ENCODE measurements at places on chromosomes 6 and 20.

GRCh38 chr6:55632953-55633352, 54.0 kb upstream of the HMGCLL1 start:
- no peak for DNase-seq

GRCh38 chr6:105862936-105863607, 223.1 kb upstream of the PRDM1 start:
- no peak for DNase-seq

DNA sequence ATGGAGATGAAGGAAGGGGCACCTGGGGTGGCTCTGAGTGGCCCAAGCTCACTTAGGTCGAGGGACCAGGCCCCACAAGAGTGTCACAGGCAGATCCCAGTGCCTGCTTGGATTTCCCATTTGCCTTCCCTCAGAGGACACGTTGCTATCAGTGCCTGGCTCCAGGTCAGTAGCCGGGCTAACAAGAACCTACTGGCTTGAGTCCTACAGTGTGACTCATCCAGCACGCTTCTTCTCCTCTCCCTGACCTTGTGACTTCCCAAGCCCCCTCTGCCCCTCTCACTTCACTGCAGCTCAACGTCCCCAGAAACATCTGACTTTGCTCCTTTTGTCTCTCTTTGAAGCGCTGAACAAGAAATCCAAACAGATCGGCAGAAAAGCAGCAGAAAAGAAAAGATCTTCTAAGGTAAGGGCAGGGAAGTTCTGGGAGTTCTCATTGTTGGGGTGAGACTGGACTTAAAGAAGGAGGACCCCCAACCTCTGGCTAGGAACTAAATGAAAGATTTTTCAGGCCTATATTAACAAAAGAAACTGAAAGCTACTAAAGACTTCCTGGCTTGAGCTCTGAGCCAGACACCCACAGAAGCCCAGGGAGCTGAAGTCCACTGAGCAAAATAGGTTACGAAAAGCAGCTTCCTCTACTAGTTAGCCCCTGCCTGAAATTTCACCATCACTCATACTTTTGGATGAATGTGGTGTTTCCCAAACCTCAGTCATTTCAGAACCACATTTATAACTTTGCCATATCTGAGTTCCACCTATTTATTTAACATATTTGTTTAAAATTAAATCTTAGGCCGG, 21.5 kb downstream of the ASIP start:
- no peak for DNase-seq

DNA sequence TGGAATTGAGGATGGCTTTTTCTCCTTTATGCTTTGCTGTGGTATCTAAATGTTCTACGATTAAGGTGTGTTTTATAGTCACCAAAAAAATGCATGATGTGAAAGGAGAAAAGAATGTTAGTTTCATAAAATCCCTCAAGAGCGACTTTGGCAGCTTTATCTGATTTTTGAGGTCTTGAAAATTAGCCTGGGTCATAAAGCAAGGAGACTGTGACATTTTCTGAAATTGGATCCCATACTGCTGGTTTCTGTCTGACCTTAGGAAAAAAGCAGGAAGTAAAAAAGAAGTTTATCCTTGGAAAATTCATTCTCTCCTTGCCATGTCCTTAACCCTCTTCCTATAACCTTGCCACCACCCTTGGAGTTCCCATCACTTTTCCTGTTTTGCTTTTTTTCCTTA, 525.3 kb downstream of the CD83 start:
- DNase-seq, result no peak

GRCh38 chr6:136235233-136235564, 14.9 kb downstream of the MTFR2 start:
- no peak for DNase-seq

- DNase-seq, result no peak
These were observed 126.7 kb downstream of the AIG1 start for GRCh38 chr6:143187238-143187923.

DNA sequence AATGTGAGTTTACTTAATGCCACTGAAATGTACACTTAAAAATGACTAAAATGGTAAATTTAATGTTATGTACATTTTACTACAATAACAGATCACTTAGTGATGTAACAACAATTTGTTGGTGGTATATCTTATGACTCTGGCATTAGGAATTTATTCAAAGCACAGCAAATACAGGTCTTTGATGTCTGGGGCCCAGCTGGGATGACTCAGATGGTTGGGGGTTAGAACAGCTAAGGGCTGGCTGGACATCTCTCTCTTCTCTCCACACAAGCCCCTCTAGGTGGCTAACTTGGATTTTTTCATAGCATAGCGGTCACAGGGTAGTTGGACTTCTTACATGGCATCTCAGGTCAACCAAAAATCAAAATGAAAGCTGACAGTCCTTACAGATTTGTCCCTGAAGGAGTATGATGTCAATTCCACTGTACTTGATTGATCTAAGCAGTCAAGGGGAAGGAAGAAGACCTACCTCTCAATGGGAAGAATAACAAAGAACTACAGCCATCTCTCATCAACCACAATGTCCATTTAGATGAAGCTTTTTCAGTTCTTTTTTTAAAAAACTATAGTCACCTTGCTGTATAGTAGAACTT, 37.5 kb upstream of the LCA5 start:
- DNase-seq, result no peak

DNA sequence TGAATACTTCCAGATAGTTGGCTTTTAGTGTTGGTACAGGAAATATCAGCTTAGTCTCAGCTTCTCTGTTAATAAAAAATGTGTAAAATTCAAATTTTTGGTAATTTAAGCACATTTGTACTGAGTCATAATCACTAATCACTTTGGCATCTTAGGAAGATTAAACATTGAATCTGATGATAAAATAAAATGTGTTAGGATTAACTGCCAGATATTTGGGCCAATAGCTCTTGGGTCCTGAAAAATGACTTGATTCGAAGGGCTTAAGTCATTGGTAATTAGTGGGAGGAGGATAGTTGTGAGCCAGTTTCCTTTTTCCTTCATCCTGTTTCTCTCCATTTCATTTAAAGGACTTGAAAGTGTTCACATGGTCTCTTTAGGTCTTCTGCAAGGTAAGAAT, 426.1 kb downstream of the RFPL4B start:
- DNase-seq, result no peak

- DNase-seq, result no peak
These were observed 988 bp downstream of the UBE2V1 start for GRCh38 chr20:50111829-50112495.

GRCh38 chr20:32249030-32249738, 28.3 kb upstream of the KIF3B start:
- DNase-seq, result no peak

DNA sequence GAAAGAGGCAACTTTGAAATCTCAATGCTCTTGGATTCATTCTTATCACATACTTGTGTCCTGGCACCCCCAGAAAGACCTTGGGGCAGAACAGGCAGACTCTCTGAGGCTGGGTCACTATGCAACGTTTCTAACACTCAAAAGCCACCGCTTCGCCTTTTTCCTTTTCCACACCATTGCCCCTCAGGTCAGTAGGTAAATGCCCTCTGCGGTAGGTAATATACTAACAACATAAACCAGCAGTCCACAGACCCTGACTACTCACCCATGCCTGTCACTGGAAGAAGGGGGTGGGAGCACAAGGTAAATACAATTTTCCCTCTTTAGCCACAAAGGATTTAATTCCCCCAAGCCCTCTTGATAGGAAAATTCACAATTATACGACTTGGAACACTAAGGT, 6.5 kb upstream of the SPTLC3 start:
- DNase-seq, result no peak

DNA sequence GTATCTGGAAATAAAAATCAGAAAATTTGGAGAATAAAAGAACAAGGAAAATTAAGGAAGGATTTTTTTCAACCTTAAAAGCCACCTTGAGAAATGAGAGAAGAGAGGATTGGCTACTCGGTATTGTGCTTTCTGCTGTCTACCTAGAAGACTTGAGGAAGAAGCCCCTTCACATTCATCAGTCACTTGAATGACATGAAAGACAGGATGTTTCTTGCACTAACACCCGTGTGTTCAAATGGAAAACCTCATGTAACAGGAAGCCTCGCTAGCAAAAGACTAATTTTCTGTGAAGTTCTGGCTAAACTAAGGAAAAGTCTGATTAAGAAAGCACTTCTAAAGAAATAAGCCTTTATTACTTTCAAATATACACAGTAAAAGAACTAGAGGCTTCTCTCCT, 69.9 kb downstream of the OLIG3 start:
- no peak for DNase-seq

GRCh38 chr20:3930265-3931206, 41.3 kb downstream of the PANK2 start:
- DNase-seq, result no peak

DNA sequence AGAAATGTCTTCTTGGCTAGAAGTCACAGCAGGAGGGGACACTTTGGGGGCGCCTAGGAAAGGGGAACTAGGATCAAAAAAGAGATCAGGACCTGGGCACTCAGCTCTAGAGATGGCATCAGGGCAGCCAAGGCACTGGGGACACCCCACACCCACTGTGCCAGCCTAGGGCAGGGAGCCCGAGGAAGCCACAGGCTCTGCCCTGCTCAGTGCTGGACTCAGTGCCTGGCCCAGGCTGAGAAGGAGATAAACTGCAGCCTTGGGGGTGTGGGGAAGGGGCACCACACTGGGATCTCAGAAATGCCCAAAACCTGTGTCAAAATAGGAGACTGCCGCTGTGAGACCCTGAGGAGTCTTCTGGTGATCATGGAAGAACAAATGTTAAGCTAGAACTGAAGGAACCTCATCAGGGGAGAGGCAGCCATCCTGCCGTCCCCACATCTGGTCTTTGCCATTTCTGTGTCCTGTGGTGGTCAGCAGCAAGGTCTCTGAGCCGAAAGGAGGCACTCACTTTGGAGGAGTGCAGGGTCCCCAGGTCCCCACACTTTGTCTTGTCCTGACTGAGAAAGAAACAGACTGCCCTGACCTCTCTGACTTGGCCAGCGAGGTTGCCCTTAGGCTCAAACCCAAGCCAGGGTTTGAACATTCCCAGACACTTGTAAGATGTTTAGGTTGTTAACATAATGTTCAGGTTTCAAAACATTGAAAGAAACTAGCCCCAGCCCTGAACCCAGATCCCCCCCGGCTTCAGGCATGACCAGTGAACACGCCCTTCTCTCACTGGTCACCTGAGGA, 2.3 kb downstream of the ARFRP1 start:
- DNase-seq, result no peak

DNA sequence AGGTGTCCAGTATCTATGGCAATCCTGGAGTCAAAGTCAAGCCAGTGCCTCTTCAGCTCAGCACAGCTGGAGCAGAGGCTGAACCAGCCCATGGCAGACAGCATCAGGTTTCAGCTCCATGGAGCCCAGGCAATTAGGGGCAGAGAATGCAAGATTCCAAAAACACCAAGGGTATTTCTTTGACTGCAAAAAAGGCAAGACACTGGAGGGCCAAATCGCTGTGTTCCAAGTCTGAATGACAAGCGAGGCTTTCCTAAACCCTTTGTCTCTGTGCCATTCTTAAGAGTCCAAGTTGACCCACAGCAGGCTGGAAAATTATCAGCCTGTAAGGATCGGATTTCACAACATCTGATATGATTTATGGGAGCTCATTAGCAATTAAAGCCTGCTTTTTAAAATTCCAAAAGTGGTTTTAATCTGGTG, 49.7 kb upstream of the TGM3 start:
- DNase-seq, result no peak

DNA sequence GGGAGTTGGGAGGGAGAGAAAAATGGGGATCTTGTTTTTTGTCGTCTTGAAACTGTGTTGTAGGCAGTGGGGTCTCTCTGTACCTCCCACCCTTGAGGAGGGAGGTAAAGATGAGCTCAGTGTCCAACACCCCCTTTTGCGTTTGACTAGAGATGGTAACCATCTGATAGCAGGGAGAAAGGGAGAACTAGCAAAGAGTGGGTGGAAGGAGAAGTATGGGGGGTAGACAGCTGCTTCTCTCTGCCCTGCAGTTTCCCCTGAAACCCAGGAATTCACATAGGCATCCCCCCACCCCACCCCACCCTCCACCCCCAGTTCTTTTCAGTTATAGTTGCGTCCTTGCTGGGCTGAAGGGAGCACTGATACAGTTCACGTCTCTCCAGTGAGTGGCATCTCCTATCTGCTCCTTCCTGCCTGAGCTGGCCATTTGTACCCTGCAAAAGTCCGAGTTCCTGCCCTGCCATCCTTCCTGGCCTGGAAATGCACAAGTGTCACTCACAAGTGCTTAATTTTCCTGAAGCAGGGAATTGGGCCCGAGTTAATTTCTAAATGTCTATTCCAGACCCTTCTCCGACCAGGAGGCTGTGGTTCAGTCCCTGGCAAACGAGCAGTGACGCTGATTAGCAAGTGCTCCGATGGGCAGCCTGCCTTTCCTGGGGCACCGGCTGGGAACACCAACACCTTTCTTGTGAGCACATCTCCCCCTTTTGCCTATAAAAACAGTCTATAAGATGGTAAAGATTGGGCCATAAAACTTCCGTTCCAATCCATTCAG, 1.5 kb downstream of the SIRPA start:
- DNase-seq, result no peak

- no peak for DNase-seq
These were observed 28.6 kb downstream of the TIAM2 start for GRCh38 chr6:155023717-155024116.

DNA sequence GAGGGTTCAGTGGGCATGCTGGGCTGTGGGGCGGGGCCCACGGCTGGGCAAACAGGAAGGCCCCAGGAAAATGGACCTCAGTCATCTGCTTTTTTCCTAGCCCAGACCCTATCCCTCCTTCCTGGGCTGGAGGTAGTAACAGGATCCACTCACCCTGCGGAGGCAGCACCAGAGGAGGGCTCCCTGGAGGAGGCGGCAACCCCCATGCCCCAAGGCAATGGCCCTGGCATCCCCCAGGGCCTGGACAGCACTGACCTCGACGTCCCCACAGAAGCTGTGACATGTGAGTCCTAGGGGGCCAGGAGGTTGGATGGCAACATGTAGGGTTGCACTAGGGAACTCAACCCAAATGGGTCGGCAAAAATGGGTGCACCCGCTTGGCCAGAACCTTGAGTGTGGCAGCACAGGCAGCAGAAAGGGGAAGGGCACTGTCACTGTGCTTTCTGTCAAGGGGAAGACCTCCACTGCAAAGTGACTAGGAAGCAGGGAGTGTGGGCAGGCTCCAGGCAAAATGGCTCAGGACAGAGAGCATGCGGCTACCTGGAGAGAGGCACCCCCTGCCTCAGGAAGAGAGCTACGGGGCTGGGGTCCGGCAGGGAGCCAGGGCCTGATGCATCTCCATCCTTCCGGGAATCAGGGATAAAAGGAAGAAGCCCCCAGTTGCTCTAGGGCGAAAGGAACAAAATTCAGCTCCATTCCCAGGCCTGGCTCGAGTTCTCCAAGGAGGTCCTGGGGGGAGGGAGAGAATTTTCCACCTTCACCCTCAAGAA, 7.9 kb downstream of the MDFI start:
- DNase-seq, result no peak

DNA sequence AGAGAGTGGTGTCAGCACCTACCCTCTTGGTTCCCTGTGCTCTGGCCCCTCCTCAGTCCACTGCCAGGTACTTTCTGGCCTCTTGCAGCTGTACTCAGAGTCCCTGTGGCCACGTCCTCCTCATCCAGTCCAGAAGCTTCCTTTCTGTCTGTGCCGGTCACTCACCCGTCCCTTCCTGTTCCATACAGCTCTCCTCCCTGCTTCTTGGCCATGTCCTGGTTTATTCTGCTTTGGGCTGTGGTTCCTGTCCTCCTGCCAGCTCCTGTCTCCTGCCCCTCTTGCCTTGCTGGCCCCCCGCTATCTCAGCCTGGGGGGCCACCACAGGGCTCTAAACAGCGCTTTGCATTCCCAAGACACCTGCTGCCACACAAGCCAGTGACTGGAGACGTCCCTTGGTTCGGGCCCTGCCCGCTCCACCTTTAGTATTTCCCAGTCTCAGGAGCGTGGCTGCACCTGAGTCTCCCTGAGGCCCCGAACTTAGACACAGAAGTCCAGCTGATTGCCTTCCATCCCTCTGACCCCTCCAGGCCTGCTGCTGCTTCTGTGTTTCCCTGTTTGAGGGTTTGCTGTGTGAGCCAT, 15.5 kb upstream of the RBM38 start:
- DNase-seq, result no peak
